Stimulated activated CD4-positive, alpha-beta T cell treated with anti-CD3 and anti-CD28 coated beads, Interleukin-2, amount 100 ng/mL, for 24 hours (primary cell): ENCODE measurements at places on chromosomes 7 and 10.

GRCh38 chr10:72009051-72009424 lies 44.8 kb downstream of the CHST3 start:
- DNase-seq: no peak

DNA sequence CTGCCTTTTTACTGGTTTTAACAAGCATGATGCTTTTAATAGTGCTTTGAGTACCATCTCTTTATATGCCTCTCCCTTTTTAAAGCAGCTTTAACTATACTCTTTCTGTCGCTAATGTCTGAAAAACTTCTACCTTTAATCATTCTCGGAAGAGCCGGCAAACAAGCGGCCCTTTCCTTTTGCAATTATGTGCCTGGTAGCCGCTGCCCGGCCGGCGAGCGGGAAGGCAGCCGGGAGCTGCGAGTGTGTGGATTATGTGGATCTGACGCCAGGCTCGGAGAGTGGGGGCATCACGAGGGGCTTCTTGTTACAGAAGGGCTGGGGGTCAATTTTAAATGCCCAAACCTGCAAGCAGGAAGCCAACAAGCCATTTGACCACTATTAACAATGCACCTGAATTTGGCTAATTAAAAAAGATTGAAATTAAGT lies 120.9 kb downstream of the BUB3 start:
- no peak for DNase-seq

DNA sequence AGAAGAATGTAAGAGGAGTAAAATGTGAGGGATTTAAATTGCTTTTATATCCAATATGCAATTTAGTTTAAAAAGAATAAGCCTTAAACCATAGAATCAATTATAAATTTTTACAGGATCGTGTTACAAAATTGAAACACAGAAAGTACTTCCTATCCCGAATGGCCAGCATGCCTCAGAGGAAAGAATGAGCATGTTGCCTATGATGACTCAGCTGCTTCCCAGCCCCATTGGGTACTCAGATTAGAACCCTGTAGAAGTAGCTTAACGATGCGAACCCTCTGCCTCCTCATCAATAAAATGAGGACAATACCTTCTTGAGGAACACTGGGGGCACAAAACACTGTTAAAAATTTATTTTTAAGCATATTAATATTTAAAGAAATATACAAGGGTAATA lies 113.4 kb upstream of the CDK1 start:
- no peak for DNase-seq

DNA sequence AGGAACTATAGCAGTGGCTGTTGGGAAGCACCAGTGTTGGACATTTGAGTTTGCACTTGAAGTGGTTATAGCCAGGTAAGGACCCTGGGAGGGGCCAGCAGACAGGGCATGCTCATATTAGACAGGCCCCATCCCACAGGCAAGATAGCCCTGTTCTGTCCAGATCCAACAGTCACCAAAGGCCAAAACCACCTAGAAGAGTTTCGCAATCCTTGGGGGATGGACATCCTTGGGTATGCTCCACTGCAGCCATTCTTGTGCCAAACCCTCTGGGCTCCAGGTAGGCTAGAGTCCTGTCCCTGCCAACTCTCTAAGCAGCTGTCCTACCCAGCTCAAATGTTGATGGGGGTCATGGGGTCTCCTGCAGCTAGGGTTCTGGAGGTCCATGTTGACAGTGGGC lies 76.8 kb downstream of the TMEM26 start:
- DNase-seq: no peak

DNA sequence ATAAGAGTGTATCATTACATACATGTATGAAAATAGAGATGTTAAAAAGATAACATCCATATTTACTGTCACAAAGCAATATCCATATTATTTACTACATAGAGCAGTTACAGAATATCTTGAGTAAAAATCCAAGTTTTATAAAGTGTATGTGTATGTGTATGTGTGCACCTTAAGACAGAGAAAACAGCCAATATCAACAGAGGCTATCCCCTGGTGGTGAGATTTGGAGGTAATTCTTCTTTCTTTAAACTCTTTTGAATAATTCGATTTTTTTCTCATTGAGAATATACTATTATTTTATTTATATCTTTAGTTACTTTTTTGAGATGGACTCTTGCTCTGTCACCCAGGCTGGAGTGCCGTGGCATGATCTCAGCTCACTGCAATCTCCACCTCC lies 18.4 kb downstream of the TRDMT1 start:
- DNase-seq: no peak
